ENCODE measurements at places on chromosomes 6 and 20. TPM values are rescaled to one million over a fixed set of nuclear protein-coding genes. Genes with fewer than 3 reads are reported as not detected.

The FILIP1 gene
- polyA plus RNA-seq, result 0.12 TPM

The SLC35B3 gene
- 29.0 TPM for polyA plus RNA-seq

The ADGB gene
- polyA plus RNA-seq, result not detected

The PTCHD4 gene
- polyA plus RNA-seq, result 2.3 TPM

The NKX2-4 gene
- not detected for polyA plus RNA-seq

The SLC44A4 gene
- 0.12 TPM for polyA plus RNA-seq

The BNIP5 gene
- not detected for polyA plus RNA-seq

The SUPT3H gene
- polyA plus RNA-seq, result 6.0 TPM

The CLPSL1 gene
- not detected for polyA plus RNA-seq

The SIRPB1 gene
- not detected for polyA plus RNA-seq

The MYLK2 gene
- not detected for polyA plus RNA-seq

The CST3 gene
- polyA plus RNA-seq, result 166 TPM

The TOX2 gene
- 14.3 TPM for polyA plus RNA-seq

The CD40 gene
- polyA plus RNA-seq, result 0.37 TPM

The PCSK2 gene
- not detected for polyA plus RNA-seq

The PRR18 gene
- polyA plus RNA-seq, result not detected

The KCNB1 gene
- 0.04 TPM for polyA plus RNA-seq

Data from AG04450 (cell line).